CD4-positive, alpha-beta T cell treated with Interleukin-4 for 4 hours (primary cell): ENCODE measurements at places on chromosomes 16 and 17.
A peak's percentile ranks its signal among the peaks of the same experiment; 100 is the strongest.

DNA sequence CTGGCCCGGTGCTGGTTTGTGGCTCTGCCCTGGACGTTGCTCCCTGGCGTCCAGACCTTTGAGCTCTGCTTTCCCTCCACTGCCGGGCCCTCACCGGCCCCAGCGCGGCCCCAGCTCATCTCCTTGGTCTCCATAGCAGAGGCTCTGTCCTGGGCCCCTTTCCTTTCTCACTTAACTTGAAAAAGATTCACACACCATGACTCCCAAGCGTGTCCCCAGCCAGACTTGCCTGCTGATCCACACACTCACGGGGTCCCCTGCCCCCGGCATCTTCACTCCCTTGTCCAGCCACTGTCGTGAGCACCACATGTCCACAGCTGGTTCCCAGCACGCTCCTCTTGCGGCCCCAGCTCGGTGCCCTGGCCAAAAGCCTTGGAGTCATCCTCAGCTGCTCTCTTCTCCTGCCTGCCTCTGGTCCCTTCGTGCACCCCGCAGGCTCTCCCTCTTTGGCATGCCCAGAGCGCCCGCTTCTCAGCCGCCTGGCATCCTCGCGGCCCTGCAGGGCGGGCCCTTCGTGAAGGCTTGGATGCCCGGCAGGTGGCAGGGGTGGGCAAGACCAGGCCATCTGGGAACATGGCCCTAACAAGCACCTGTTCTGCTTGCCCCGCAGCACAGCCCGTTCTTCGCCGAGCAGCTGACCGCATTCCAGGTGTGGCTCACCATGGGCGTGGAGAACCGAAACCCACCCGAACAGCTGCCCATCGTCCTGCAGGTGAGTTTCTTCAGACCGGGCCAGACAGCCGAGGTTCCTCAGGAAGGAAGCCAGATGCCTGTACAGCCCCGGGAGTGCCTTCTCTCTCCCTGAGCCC lies 145.6 kb upstream of the CHMP6 start:
- DNase-seq = no peak

DNA sequence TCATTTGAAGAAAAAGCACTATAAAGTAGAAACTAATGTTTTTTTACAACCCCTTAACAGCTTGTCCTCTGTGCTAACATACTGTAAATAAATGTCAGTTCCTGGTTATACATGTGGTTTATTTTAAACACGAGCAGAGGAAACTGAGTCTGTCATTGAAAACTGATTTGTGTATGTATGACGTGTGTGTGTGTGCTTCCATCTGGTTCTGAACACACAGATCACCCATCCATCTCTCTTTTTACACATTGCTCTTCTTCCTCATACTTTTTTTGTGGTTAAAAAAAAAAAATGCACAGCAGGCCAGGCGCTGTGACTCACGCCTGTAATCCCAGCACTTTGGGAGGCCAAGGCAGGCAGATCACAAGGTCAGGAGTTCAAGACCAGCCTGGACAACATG lies 49.5 kb downstream of the ZNF423 start:
- DNase-seq = no peak

GRCh38 chr17:6574687-6575595 lies 18.6 kb upstream of the PITPNM3 start:
- DNase-seq = peak; percentile 23

- DNase-seq = peak; percentile 15
These were observed 38.5 kb downstream of the IGF2BP1 start for GRCh38 chr17:49035470-49036269.

- no peak for DNase-seq
These were observed 1.3 kb downstream of the NF1 start for GRCh38 chr17:31096106-31096436.
